ENCODE measurements at places on chromosomes 2 and 18.

- DNase-seq, result no peak
Measured at GRCh38 chr18:48252525-48252924, 156.7 kb downstream of the ZBTB7C start.

DNA sequence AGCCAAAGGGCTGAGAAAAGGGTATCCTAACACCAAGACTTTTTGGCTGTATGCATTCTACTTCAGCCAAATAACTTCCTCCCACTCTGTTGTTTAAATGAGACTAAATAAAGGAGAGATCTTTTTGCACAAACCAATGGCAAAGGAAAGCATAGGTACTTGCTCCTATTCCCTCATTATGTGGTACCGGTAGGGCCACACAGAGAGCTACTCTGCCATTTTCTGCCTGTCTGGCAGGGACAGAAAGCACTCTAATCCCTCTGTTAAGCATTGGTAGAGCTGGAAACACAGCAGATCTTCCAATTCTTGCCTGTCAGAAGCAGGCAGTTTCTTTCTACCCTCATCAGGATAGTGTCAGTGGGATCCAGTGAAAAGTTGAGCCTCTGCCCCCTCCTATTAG is 918.3 kb upstream of the TMEFF2 start:
- no peak for DNase-seq

GRCh38 chr2:30034052-30034775 is 112.6 kb upstream of the YPEL5 start:
- DNase-seq, result no peak

DNA sequence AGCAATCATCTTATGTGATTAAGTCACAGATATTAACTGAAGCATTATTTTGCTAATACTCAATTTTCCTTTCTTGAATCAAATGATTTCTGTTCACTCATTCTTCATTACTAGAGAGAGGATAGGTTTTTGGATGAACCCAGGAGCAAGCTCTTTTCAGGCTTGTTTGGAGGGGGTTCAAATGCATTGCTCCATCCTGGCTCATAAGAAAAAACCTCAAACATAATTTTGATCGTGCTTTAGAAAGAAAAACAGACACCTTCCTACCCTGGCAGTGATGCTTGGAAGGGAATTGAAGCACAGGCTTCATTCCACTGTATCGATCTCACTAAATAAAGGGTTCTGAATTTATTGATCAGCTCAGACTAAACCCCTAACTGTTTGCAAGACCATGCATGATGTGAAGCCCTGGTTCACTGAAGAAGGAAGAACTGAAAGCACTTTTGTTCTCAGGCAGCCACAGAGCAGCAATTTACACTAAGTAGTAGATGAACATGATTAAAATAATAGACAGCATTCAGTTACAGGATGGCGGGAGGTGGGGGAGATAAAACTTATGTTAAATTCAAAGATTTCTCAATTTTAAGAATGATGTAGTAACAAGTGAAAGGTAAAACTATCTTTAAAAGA is 53.4 kb downstream of the CDH2 start:
- DNase-seq, result no peak

GRCh38 chr18:49656073-49656692 is 94.3 kb downstream of the LIPG start:
- DNase-seq, result no peak

GRCh38 chr2:37583867-37584266 is 87.6 kb downstream of the CDC42EP3 start:
- DNase-seq, result no peak

GRCh38 chr18:63892566-63892965 is 5.1 kb downstream of the SERPINB2 start:
- DNase-seq, result no peak

DNA sequence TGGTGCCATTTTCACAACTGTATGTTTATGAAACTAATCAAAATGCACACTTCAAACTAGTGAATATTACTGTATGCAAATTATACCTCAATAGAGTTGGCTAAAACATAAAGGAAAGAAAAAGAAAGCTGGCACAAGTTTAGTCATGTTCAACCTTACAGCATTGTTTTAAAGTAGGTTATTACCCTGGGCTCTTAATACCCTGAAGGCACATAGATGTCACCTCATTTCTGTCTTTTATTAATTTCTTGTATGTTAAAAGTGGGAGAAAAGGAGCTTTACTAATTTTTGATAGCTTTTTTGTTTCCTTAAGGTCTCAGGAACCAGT is 32.7 kb downstream of the TMEM131 start:
- DNase-seq, result no peak

DNA sequence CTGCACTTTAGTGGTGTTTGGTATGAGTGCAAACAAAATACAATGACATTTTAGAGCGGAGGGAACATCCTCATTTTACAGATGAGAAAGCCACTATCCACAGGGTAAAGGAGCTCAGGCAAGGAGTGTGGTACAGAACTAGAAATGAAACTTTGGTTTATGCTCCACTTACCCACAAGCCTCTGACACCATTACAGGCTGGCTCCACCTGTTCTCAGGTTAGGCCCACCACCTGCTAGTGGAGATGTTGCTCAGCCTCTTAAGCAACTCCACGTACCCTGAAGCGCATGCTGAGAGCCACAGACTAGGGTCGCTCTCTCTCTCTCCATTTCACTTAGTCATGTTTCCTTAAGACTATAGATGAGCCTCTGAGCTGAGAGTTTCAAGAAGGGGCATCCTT is 130.0 kb downstream of the MBD2 start:
- DNase-seq, result no peak

DNA sequence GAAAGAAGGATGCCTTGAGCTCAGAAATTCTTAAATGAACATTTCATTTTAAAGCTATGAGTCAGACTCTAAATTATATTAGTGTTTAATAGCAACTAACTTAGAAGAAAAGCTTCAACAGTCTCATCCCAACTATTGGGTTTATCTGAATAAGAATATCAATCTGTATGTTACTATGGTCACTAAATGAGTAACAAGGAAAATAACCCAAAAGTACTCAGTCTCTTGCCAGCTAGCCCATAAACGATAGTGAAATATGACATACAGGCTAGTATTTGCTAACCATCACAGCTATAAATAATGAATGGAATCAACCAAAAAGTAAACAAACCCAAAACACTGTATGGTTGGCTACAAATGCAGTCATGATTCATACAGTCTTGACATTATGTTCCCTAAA is 174.9 kb downstream of the RAB3GAP1 start:
- DNase-seq, result no peak

GRCh38 chr2:233062451-233062850 is 2.3 kb downstream of the INPP5D start:
- no peak for DNase-seq

DNA sequence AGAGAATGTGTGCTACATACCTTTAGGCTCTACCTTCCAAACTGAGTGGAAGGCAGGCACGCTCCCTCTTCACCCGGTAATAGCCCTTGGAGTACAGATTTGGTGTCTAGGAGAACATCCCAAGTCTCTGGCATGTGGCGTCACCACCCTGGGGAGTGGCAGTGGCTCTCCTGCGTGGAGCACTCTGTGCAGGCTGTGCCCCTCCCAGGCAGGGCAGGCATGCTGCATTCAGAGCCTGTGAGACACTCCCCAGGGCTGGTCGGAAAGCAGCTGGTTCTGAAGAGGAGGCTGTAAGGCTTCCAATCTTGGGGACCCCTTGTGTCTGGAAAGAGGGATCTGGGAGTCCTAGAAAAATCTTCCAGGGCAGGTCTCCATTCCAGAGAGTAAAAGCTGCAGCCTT is 193.3 kb downstream of the ANKRD30B start:
- no peak for DNase-seq

DNA sequence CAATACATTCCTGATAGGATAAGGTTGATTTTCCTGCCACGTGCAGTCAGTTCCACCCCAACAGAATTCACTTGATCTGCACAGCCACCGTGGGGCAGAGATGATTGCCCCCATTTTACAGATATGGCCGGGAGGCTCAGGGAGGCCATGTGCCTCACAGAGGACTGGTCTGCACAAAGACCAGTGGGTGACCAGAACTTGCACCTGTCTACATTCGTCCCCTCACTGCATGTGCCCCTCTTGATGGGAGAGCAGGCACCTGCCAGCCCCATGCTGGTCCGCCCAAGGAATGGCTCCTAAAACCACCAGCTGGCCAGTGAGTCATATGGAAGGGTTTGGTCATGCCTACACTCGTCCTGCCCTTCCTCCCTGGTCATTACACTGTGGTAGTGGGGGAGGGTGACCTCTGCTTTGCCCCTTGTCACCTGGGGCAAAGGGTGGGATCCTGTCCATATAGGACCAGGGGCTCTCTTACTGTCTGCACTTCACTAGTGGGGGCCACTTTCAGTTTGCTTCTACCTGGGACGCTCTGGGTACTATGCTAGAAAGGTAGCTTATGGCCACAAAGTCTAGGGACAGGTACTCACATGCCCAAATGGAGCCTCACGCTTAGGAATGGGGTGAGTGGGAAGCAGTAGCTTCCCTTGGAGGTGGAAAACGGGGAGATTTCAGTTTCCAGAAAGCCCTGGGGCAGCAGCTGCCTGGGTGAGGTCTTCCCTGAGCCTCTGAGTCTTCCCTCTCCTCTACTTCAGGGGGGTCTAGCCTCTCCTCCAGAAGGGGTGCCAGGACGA is 14.7 kb downstream of the RRM2 start:
- no peak for DNase-seq

GRCh38 chr18:51029694-51030536 is at the start of gene SMAD4:
SMAD4 (plus strand) TSS chr18:51030213; CDS start chr18:51047047, 16,834 bp downstream.
- peak; percentile 97 for DNase-seq

DNA sequence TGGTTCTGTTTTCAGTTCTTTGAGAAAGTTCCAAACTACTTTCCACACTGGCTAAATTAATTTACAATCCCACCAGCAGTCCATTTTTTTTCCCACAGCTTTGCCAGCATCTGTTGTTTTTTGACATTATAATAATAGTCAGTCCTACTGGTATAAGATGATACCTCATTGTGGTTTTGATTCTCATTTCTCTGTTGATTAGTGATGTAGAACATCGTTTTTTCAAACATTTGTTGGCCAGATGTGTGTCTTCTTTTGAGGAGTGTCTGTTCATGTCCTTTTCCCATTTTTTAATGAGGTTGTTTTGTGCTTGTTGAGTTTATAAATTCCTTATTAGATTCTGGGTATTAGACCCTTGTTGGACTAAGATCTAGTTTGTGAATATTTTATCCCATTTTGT is 376.8 kb upstream of the NT5C1B start:
- DNase-seq, result no peak

DNA sequence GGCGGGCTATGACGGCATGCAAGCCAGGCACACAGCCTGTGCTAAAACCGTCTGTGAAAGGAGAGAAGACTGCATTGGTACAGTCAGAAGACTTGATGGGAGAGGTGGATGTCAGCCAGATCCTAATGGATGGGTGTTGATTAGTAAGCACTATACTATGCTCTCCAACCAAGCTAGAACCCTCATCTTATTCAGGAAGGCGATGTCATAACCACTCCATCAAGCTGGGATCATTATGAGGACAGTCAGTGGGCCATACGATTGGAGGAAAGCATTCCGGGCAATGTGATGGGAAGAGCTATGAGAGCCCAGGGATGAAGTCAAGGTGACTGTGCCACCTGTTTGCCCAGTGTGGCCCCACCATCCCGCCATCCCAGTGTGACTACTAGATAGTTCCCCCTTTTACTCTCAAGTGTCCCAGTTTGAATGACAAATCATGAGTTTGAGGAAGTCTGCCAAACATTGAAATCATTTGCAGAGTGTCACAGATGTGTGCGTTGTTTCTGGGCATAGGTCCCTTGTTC is 66.4 kb downstream of the MRPS9 start:
- no peak for DNase-seq

GRCh38 chr2:143205106-143205764 is 76.0 kb downstream of the ARHGAP15 start:
- peak; percentile 30 for DNase-seq

DNA sequence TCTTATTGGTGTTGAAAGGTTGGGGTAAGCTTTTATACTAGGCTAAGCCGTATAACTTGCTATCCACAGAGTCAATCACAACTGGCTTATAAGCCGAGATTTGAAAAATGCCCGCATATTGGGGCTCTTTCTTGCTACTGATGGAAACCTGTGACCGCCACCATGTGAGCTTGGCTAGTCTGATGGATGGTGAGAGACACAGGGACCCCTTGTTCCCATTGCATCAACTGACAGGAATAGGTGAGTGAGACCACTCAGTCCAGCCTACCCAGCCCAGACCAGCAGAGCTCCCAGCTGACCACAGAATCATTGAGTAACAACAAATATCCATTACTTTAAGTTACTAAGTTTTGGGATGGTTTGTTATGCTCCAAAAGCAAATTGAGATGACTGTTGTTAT is 676.4 kb upstream of the HS6ST1 start:
- DNase-seq, result no peak

GRCh38 chr2:125033871-125034270 is 1008.8 kb downstream of the CNTNAP5 start:
- DNase-seq, result no peak

DNA sequence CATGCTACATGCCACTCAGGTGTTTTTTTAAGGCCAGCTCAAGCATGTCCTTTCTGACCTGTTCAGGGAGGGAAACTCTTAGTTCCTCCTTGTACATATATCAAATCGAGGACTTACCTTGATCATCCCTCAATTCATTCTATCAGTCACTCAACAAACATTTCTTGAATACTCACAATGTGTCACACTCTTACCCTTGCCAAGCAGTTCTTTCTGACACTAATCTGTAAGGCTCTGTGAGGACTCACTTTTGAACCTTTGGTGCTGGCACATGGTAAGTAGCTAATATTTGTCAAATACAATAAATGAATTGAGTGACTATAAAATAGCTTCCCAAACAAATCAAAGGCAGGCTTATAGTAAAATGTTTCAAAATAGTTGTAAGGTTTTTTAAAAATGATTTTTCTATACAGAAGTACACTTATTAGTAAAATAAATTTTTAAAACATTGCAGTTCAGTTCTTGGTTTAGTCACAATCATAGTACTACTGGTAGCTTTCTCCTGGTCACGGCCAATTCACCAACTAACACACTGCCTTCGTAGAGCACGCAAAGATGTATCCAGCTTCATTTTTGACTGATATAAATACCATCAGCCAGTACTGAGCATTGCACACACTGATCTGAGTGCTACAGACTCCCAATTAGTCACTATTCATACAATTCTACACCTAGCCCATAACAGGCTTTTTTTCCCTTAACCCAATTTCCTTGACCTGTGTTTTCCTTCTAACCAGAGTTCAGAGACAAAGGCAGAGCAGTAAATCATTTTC is 50.9 kb downstream of the ZEB2 start:
- no peak for DNase-seq

- DNase-seq, result peak; percentile 73
Measured at GRCh38 chr2:118032169-118033013, 18.5 kb upstream of the CCDC93 start.

DNA sequence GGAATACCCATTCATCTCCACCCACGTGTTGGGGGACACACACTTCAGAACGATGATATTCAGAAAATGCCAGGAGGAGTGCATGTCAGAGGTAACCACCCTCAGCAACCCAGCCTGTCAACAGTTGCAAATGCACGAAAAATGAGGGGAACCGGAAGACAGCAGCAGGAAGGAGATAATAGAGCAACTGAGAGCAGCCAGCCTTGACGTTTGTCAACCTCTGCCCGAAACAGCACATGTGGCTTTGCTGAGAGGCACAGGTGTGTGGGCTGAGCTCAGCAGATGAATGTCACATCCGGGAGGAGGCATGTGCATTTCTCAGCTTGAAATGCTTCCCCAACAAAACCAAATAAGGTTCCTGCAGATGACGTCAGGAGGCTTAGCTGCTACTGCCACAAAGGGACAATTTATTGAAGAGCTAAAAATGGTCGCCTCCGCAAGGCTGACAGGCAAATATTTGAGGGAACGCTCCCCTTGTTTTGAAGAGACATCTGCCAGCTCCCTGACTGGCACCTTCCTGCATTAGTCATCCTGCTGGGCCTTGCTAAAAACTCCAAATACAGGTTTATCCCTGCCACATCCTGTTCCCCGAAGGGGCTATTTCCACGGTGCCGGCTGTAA is 419.0 kb downstream of the NBAS start:
- no peak for DNase-seq

- DNase-seq, result no peak
Measured at GRCh38 chr18:37805773-37806404, 240.3 kb upstream of the CELF4 start.

Measured in GM23338 (cell line).